ENCODE measurements at places on chromosomes 6 and 20. TPM values are rescaled to one million over a fixed set of nuclear protein-coding genes. Genes with fewer than 3 reads are reported as not detected.
A peak's percentile ranks its signal among the peaks of the same experiment; 100 is the strongest.

GRCh38 chr6:38171997-38172738 lies 352.6 kb downstream of the ZFAND3 start:
- no peak for DNase-seq

DNA sequence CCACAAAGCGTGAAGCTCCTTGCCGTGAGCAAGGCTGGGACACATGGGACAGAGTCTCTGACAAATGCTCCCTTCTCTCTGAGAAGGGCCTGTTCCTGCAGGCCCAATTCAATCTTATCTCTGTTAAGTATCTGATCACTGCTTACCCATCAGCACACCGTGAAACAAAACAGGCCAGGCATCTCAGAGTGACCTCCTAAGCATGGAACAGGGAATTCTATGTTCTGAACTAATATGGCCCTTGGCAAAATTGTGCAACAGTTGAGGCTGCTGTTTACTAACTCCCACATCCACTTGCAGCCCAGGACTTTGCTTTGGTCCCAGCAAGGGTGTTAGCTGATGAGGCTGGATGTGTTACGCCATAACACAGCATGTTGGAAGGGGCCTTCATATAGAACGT lies 79.2 kb downstream of the GCLC start:
- DNase-seq, result no peak

DNA sequence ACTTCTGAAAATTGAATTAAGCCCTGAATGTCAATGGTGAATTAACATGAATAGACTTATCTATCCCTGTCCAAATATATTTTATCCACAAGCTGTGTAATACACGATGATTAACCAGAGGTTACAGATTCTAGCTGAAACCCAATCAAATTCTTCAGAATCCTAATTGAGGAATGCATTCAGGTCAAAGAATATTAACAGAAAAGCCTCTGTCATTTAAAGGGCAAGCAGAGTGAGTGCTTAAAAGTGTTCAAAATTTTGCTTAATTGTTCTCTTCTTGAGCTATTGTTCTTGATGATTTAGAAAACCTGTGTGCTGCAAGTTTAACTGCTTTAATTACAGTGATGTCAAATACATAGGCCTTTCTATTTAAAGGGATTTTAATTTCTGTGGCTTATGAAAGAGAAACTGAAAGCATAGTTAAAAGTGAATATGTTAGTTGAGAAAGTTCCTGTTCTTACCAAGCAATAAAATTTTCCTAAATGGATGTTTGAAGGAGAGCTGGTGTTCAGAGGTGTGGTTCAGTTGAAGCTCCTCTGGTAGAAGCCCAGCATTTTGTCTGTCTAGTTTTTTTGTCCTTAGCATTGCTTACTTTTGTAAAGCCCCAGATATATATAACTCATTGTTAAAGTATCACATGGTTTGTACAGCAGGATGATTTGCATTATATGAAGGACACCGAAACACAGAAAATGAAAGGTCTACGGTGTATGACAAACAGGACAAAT lies 466.3 kb upstream of the PLCB4 start:
- DNase-seq, result no peak

DNA sequence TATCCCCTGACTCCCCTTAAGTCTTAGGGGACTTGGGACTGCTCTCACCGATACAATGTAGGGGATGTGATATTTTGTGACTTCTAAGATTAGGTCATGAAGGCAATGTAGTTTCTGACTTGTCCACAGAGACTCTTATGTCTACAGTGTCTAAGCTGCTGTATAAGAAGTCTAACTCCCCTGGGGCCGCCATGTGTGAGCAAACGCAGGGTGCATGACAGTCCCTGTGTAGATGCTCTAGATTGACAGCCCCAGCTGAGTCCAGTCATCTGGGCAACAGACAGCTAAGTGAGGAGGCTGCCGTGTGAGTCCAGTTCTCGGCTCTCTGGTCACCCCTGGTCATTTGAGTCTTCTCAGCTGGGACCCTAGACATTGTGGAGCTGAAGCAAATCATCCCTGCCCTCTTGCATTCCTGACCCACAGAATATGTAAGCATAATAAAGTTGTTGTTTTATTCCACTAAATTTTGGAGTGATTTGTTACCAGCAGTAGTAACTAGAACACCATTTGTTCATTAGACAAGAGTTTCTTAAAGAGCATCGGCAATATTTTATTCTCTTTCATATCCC lies 743.3 kb upstream of the CHD6 start:
- DNase-seq, result no peak

GRCh38 chr6:3408665-3409064 lies 48.2 kb downstream of the SLC22A23 start:
- DNase-seq, result no peak

GRCh38 chr6:4521070-4521469 lies 255.1 kb upstream of the CDYL start:
- DNase-seq, result no peak

- no peak for DNase-seq
These were observed 235.8 kb downstream of the EPHA7 start for GRCh38 chr6:93183531-93183972.

GRCh38 chr6:31070711-31071197 lies 41.6 kb downstream of the C6orf15 start:
- DNase-seq, result peak; percentile 58

- peak; percentile 3 for DNase-seq
These were observed 52.4 kb upstream of the TINAG start for GRCh38 chr6:54255886-54256285.

ARMH2 gene
- total RNA-seq, result not detected

DLL1 gene
- 11.9 TPM for total RNA-seq

MAFB gene
- 11.1 TPM for total RNA-seq

SIGLEC1 gene
- total RNA-seq, result 0.16 TPM

AP5S1 gene
- total RNA-seq, result 5.5 TPM

All from occipital lobe (tissue), 3 donors.